ENCODE measurements at places on chromosomes 1 and 21. TPM values are rescaled to one million over a fixed set of nuclear protein-coding genes. Genes with fewer than 3 reads are reported as not detected.

DNA sequence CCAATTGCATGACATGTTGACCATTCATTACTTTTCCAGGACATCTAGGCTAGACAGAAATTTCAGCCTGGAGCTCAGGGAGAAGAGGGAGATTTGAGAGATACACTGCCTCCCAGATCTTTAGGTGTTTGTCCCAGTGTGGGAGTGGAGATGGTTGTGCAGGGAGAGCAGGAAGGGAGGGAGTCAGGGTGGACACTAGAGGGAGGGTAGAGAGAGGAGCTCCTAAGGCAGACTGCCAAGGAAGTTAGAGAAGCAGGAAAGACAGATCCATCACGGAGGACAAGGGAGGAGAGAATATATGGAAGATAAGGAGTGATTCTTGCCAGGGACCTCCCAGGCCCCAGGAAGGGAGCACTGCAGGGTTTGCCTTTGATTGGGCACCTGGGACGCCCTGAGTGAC lies 8.7 kb downstream of the CDCA8 start:
- DNase-seq, result no peak

- no peak for DNase-seq
Observed at GRCh38 chr1:206430031-206430983, 40.0 kb upstream of the IKBKE start.

DNA sequence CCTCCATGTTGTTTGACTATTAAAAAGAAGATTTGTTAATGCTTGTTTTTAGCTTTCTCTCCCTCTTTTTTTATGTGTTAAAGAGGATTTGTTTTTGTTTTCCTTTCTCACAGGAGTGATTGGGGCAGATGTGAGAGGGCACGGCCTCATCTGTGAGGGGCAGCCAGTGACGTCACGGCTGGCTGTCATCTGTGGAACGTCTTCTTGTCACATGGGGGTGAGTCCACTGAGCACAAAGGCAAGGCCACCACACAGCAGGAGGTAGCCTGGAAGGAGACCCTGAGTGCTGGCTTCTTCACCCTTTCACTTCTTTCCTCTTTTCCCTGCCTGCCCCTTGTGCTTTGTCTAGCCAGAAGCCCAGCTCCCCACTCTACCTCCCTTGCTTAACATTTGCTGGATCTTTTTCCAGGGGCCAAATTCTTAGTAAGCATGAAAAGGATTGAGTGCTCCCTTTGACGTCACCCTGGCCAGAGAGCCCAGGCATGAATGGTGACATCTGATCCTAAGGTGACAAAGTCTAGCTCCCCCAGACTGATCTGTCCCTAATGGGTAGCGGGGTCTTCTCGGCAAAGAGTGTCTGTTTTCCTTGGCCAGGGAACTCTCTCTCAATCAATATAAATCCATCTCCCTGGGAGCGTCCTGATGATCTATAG lies 257.2 kb downstream of the FGGY start:
- no peak for DNase-seq

DNA sequence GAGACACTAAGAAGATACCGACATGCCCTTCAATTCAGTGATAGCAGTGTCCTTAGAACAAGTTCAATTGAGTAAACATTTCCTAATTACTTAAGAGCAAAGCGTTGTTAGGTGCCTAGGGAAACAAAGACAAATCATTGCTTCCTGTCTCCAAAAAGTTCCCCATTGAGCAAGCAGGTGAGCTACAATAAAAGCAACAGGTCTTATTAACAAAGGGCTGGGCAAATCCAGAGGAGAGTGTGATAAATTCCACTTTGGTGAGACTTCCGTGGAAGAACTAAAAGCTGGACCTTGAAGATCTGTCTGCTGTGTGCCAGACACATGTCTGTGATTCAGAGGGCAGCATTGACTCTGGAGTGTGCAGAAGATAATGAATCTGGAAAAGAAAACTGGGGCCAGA lies 1.9 kb upstream of the TUT4 start:
- DNase-seq, result no peak

Gene AMY2A
- 0.68 TPM for total RNA-seq

Gene CD164L2
- not detected for total RNA-seq
